ENCODE measurements at places on chromosomes 4 and X.
A peak's percentile ranks its signal among the peaks of the same experiment; 100 is the strongest.

- no peak for DNase-seq
These were observed 873.4 kb upstream of the LCORL start for GRCh38 chr4:18894928-18895327.

- DNase-seq, result no peak
These were observed 760.6 kb upstream of the EPHA5 start for GRCh38 chr4:66430856-66431255.

- no peak for DNase-seq
These were observed 286.8 kb upstream of the FSTL5 start for GRCh38 chr4:162450531-162451035.

DNA sequence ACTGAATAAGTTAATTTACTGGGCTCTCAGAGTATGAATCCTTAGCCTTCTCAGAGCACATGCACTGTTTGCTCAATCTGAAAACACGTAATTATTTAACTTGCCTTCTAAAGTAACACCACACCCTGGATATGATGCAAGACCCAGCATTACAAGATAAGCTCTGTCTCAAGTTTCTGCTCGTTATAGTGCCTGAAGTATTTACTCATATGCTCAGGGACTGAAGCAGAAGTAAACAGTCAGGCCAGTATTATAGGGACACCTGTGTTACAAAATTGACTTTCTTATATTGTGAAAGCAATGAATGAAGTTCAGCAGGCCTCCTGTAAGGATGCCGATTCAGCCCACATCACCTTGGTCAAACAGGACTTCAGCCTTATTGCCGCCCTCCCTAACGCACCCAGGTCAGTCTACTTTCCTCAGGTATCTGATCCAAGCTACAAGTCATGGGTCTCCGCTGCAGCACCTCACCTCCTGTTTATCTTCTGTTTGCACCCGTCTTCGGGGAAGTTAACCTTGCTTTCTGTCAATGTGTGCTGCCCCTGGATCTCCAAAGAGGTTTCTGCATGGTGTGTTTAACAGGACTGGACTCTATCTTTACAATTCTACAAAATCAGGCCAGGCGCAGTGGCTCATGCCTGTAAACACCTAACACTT is 42.8 kb upstream of the KLF3 start:
- DNase-seq, result no peak

GRCh38 chr4:153292897-153293741 is 51.4 kb upstream of the MND1 start:
- DNase-seq, result no peak

DNA sequence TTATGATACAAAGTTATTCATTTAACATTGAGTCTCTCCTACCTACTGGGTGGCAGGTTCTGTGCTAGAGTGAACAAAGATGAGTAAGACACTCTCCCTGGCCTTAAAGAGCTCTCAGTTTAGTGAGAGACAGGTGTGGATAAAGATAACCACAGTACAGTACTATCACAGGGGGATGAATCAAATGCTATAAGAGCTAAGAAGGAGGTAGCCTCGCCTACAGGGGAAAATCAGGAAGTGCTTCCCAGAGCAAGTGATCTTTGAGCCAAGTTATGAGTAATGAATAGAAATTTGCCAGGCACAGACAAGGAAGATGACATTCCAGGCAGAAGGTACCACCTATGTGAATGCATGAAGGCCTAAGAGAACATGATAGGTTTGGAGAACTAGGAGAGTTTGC is 3.4 kb upstream of the IGBP1 start:
- DNase-seq, result no peak

GRCh38 chr4:5238173-5238572 is 186.9 kb downstream of the STK32B start:
- DNase-seq, result no peak

- DNase-seq, result no peak
These were observed 1131.5 kb downstream of the PCDH18 start for GRCh38 chr4:136400829-136401228.

GRCh38 chrX:70479247-70479921 is 34.7 kb downstream of the DLG3 start:
- DNase-seq, result no peak

DNA sequence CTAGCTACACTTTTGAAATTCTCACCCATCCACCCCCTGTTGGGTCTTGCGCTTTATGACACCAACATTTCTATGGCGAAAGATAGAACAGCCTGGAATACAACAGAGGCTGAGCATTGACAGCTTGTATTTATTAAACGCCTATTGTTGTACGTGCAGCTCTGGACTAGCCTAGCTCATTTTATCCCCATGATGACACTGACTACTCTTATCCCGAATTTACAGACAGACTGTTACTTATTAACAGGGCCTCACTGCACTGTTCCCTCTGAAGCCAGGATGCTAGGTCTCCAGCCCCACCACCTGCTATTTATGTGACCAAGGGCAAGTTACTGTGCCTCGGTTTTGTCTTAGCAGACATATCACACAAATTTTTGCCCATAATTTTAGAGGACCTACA is 1.0 kb upstream of the RFC1 start:
- no peak for DNase-seq

DNA sequence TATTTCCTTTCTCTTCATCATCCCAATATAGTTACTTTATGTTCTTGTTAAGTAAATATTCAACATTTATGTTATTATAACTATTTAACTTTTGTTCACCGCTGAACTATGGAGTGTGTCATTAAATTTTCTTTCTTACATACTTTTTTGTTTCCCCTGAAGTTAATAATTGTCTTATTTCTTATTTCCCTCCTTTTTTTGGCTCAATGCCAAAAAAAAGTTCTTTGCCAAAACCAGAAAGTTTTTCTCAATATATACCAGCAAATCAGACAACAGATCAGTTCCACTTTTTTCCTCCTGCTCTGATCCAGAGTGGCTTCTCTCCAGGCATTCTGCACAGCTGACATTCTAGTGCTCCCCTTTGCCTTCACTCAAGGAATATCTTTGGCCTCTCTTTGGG is 187.0 kb upstream of the PPARGC1A start:
- DNase-seq, result no peak

GRCh38 chr4:12926189-12927066 is 557.7 kb downstream of the RAB28 start:
- no peak for DNase-seq

- no peak for DNase-seq
These were observed 55.3 kb downstream of the TMPRSS11F start for GRCh38 chr4:68074397-68074796.

GRCh38 chrX:150698981-150699380 is 5.8 kb downstream of the MTMR1 start:
- no peak for DNase-seq

- DNase-seq, result no peak
These were observed 47.0 kb upstream of the MID1IP1 start for GRCh38 chrX:38754102-38754790.

- DNase-seq, result no peak
These were observed 302.4 kb upstream of the PRPS2 start for GRCh38 chrX:12488771-12489170.

GRCh38 chrX:153684467-153685155 is 3.1 kb upstream of the SLC6A8 start:
- DNase-seq, result peak; percentile 53

- DNase-seq, result no peak
These were observed 34.1 kb upstream of the RPS6KA3 start for GRCh38 chrX:20300822-20301221.

- no peak for DNase-seq
These were observed 275.5 kb downstream of the PPARGC1A start for GRCh38 chr4:23614284-23614892.

GRCh38 chr4:56134266-56134665 is 185.5 kb downstream of the CEP135 start:
- DNase-seq, result no peak

DNA sequence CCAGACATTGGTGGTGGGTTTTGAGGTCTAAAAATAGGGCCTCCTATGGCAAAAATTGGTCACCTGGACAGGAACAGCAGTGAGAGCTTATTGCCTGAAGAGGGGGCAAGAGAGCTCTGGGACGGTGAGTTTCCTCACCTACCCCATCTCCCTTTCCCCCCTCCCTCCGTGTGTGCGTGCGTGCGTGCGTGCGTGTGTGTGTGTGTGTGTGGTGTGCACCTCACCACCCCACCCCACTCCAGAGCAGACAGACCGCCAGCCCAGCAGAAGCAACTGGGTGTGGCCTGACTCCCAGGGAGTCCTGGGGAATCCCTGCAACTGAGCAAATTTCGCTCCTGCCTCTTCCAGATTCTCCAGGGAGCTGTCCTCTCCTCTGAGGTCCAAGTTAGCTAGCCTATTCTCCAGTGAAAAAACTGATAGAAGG is 44.7 kb downstream of the PRPS1 start:
- peak; percentile 93 for DNase-seq

- DNase-seq, result no peak
These were observed 9.1 kb downstream of the SMAD1 start for GRCh38 chr4:145490796-145491195.

DNA sequence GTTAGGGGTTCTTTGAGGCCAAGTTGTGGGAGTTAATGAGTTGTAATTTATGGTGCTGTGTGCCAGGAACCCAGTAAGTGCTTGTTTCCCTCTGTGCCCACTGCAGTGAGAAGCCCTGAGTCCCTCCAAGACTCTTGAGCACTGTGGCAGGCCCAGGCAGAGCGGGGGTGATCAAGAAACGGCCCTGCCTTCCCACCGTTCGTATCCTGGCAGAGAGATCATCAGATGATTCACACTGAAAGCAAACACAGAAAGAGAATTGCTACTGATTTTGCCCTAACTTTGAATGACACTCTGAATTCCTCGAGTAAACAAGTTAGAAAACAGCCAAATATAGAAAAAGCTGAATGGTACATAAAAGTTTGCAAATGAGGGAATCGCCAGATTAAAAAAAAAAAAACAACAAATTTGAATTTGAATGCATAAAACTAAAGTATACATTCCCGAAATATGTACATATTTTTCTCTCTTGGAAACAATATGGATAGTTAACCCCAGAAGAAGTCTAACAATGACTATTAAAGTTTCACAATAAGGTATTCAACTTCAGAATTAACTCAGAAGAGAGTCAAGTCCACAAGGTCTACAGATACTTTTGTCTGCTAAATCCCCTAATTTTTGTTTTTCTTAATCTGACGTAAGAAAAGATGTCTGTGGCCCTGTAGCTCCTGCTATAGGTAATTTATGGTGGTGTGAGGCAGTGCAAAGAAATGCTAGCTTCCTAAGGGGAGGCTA is 71.8 kb downstream of the AFAP1 start:
- DNase-seq, result peak; percentile 33

GRCh38 chr4:29467044-29467717 is 1253.0 kb upstream of the PCDH7 start:
- DNase-seq, result no peak

DNA sequence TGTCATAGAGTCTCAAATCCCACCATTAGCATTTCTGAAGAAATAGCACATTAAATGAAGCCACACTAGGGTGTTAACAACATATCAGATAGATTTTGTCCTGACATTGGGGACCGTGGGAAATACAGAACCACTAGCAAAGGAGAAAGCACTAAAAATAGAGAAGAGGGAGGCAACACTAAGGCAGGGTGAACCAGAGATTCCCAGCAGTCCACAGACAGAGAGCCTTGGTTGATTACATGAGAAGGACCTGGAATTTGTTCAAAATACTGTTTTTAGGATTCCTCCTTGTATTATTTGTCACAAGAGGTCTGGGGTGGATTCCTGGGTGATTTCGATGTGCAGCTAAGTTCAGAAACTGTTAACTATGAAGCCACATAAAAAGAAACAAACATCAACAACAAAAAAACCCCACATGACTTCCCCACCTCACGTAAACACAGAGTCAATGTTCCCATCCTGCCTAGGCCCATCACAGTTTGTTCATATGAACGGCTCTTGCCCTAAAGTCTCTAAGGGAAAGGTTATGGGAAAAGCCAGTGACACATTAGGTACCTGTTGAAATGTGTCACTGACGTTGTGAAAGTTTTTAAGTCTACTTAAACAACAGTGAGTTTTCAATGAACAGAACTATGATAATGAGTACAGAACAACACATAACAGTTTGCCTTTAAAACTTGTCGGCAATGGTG is 23.6 kb upstream of the GRSF1 start:
- no peak for DNase-seq

- no peak for DNase-seq
These were observed 46.3 kb upstream of the LONRF3 start for GRCh38 chrX:118928151-118928550.

DNA sequence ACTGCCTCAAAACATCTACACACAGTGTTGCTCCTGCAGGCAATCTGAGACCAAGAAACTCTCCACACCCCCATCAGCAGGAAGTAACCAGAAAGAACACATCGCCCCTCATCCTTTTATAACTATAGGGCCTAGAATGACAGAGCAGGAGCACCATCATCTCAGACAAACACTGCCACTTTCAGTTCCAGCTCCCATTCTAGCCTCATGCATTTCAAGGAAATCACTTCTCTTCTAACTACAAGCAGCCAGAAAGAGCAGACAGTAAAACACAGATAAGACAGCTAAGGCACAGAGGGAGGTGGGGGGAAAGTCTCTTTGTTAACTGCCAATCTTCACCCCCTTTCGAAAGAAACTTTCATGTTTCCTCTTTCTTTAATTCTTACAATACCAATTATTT is 102.6 kb upstream of the TENT5D start:
- DNase-seq, result no peak

DNA sequence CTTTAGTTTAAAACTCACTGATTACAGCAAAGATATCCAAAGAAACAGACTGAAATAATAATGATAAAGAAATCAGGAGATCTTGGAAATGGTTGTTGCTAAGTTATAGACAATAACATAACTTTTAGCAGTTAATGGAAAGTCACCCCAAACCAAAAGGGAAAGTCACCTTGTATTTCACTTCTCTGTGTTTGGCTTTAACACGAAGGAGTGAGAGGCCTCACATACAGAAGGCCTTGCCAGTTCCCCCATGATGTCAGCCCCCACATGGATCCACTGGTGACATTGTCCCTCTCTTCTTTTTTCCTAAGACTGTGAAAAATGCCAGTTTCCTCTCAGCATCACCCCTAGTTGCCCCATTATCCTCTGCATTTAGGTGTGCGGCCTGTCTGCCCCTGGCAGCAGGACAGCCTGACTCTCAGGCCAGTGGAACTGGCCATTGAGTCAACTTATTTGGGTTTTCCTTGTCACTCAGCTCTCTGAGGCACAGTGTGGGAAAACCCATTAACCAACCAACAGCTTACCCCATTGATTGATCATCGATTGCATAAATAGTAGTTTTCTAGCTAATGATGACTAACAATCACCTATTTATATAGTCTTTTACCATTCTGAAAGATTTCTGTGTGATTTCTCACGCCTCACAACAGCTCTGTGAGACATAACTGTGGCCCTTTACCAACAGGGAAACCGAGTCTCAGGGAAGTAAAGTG is 308.1 kb downstream of the PTTG2 start:
- DNase-seq, result no peak

DNA sequence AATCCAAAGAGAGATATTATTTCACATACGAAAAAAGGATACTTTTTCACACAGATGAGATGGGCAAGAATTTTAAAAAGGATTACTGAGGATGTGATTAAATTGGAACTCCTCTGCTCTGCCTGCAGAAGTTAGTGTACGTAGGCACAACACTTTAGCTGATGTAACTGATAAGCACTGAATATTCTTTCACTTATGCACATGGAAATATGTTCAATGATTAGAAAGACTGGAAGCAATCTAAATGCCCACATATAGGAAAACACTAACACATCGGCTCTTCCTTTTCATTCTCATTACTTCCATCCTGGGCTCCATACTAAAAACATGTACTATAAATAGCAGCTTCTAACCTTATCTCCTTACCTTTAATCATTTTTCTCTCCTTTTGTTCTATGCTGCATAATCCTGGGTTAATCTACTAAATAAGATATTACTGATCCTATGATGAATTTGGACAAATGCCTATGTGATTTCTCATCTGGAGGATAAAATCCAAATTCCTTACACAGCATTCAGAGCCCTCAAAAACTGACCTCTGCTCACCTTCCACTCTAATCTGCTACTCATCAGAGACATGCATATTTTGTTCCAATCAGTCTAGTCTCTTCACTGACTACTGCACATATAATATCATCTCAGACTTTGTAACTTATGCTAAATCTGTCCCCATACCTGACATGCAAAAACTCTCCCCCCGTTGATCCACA is 197.8 kb downstream of the PDGFC start:
- no peak for DNase-seq
